Daoy (cell line): ENCODE measurements at places on chromosomes 5 and 9. TPM values are rescaled to one million over a fixed set of nuclear protein-coding genes. Genes with fewer than 3 reads are reported as not detected.

DNA sequence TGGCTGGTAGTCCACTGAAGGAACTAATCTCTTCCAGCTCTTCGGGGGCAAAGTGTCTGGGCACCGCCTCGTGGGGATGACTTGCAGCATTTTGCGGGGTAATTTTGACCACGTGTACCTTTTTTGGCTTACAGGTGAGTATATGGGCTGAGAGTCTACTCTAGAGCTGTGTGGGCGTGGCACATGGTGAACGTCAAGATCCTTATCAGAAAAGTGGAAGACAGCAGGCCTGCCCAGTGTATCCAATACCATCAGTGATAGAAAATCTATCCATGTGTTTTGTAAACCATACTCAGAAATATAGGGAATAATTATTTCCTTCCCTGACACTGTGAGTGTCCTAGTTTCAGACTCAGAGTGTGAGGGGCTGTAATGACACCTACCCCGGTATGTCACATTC is 148.5 kb downstream of the SLIT3 start:
- DNase-seq = no peak

- DNase-seq = peak; percentile 15
Observed at GRCh38 chr9:107208121-107208520, 75.0 kb upstream of the RAD23B start.

- no peak for DNase-seq
Observed at GRCh38 chr5:124365361-124365801, 381.1 kb downstream of the ZNF608 start.

DNA sequence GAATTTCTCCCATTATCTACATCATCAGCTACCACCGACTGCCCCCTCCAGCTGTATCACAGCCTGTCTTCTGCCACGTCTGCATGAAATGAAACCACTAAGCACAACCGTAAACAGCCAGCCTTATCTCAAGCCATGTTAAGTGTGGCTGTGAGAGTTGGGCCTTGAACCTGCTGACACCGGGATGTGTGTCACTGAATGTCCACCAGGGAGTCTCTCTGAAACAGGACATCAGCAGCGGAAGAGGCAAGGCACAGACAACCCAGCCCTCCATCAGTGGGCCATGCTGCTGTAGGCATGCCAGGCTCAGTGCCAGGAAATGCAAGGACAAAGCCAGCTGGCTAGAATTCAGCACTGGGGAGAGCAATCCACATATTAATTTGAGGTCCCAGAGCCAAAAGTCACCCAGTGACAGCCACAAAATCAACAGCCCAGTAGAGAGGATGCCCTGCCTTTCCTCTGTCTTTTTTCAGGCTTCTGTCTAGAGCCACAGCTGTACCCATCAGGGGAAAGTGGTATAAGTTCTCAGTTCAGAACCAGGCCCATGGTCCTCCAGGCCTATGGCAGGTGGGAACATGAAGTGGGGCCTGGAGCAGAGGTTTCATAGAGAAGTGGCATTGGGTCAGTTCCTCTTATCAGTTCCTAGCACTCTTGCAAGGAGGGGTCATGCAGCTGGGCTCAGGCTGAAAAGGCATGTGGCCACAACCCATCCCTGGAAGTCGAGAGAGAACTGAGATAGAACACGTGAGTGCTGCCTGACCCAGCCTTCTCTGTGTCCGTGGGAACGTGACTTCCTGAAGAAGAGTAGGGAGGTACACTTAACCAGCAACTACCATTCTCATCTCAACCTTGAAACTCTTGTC is 199.4 kb downstream of the ESM1 start:
- peak; percentile 15 for DNase-seq

- peak; percentile 71 for DNase-seq
Observed at GRCh38 chr5:115575167-115576070, 26.9 kb downstream of the TICAM2 start.

DNA sequence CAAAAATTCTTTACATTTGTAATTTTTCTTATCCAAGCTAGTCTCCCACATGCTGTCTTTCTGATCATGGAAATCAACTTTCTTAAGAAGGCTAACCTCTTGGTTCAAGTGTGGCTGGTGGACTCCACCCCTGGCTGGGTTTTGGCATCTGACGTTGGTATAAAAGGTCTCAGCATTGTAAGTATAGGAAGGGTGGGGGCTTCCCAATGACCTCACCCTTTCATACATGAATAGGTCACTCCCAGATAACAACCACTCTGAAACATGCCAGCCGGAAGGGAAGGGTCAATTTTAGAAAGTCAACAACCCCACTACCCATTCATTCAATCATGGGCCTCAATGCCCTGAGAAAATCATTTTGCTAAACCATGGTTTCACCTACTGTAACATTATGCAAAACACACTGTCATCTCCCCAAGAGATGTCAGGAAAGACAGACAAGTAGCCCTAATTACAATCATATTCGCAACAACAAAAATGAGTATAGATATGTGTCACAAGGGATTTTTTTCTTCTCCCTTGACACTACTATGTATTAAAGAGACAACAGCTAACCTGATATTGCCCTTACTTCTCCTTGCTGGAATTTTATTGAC is 31.9 kb upstream of the PCSK5 start:
- DNase-seq = no peak

The ORM2 gene
- not detected in 2 replicates for total RNA-seq

DNA sequence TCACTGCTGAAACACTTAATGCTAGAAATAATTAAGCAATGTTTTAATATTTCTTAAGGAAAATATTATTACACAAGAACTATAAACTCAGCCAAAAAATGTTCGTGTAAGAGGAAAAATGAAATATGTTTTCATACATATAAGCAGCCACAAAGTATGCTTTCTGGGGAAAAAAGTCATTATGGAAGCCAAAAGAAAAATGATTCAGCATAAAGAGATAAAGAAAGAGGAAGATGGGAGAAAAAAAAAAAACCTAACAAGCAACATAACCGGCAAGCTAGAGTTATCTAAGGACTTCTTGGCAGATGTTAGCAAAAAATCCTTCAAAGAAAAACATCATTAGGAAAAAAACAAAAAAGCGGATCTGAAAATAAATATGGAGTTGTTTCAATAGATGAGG is 179.1 kb downstream of the MUSK start:
- DNase-seq = no peak

- DNase-seq = no peak
Observed at GRCh38 chr5:180797256-180798192, 5.1 kb downstream of the MGAT1 start.

DNA sequence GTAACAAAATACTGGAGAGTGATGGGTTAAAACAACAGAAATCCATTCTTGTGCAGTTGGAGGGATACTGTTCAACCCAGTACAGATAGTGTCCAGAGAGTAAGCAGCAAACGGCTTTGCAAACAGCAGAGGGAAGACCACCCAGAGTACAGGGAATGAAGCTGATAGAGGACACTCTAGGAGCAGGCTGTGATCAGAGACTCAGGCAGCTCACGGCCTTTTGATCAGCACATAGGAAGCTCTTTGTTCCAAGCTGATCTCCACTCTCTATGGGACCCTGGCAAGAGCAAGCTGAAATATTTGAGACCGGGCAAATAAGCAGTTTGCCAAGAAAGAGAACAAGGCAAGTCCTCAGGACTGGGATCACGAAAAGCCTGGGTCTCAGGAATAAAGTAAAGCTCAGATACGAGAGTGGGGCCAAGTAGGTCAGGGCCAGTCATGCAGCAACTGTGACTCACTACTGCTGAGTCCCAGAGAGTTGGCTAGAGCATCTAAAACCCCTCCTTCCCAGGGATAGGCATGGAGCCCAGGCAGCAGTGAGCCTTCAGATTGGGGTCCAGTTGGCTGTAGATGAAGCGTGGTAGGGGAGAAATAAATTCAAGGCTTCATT is 52.4 kb downstream of the MELK start:
- DNase-seq = peak; percentile 76

DNA sequence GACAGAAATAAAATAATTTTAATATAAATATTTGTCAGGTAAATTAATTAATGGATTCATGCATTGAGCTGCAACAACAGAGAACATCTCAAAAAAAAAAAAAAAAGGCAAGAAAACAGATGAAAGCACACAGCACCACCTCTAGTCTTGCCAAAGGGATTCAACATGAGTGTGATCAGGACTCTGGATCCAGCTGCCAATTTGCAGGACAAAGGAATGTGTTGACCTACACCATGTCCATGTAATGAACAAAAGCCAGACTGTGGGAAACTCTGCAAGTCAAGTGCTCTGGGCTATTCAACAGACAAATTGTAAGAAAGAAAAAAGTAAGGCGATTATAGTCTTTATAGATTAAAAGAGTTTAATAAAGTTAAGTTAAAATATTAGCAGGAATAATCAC is 769.3 kb downstream of the TLR4 start:
- DNase-seq = no peak
